ENCODE measurements at places on chromosomes 2 and 18.

DNA sequence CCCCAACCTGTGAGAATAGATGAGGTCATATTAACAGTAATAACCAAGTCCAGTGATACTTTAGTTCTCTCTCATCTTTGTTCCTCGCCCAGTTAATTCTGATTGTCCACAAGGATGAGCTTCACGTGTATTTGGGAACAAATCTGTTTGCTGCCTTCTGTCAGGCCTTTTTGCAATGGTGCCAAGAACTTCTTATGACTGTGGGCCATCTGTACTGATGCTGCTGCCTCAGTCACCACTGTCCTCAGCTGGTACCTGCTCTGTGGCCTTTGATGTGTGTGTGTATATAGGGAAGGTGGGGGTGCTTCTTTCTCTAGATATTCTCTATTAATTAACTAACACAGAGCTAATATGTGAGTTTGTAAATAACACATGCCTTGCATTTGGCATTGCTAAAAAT, 392.9 kb downstream of the TGIF1 start:
- DNase-seq, result no peak

DNA sequence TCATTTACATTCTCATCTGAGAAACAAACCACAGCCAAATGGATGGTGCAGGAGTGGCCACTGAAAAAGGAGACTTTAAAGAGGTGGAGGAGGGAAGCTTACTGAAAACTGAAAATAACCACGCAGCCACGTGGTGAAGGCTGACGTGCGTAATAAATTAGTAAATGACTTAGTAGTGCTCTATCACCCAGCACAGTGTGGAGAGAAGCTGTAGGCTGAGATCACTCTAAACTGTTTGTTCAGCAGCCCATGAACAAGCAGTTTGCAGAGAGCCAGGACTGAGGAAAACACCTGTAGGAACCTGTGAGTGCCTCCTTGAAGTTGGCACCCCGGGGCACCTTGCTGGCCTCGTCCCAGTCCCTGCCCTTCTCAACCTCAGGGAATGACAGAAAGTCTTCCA, 193.0 kb downstream of the TXNL1 start:
- DNase-seq, result no peak

DNA sequence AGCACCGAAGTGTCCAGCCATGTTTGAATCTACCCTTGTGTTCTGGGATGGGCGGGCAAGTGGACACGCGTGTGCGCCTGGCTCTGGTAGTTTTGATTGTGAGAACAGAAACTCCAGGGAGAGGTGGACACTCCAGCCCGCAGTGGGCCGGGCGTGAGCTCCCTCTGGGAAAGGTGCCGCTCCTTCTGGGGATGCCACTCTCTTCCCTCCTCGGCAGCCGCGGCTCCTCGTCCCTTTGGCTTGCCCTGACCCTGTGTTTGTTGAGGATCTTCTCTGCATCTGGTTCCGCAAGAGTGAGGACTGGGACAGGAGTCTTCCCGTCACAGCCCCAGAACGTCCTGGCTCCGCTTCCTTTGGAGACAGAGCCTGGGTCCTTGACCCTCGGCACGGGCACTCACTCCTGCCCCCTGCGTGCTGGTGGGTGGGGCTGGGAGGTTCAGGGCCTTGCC, 1.3 kb downstream of the CTDP1 start:
- no peak for DNase-seq

DNA sequence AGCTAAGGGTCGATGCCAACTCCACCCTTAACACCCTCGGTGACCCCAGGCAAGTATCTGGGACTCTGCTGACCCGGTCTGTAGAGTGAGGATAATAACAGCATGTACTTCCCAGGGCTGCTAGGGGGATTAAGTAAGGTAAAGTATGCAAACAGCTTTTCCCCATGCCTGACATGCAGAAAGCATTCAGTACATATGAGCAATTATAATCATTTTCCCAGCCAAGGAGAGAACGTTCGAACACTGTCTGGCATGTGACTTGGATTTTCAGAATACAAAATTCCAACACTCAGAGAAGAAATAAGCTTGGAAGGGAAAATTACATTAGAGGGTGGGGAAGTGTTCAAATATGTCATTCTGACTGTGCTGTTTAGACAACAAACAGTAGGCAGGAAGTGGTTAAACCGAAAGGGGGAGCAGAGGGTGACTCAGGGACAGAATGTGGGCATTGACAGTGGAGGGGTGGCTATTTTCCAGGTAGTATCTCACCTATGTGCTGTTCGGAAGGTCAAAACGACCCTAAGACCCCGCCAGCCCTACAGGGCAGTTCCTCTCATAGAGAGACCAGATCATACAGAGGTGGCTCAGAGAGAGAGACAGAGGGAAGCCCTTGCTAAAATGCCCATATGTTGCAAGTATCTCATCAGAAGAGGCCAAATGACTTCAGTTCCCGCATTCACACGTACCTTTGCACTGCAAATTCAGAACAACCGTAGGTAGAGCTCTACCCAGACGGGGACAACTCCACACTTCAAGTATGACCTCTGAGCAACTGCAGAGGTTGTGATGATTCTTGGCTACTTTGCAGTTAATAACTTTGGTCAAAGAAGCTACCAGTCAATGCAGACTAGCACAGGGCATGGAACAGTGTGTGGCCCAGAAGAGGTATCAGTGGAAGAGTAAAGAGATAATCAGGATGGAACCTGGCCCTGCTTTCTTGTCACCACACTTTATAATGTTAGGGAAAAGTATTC, 14.8 kb downstream of the ASPRV1 start:
- DNase-seq, result no peak

DNA sequence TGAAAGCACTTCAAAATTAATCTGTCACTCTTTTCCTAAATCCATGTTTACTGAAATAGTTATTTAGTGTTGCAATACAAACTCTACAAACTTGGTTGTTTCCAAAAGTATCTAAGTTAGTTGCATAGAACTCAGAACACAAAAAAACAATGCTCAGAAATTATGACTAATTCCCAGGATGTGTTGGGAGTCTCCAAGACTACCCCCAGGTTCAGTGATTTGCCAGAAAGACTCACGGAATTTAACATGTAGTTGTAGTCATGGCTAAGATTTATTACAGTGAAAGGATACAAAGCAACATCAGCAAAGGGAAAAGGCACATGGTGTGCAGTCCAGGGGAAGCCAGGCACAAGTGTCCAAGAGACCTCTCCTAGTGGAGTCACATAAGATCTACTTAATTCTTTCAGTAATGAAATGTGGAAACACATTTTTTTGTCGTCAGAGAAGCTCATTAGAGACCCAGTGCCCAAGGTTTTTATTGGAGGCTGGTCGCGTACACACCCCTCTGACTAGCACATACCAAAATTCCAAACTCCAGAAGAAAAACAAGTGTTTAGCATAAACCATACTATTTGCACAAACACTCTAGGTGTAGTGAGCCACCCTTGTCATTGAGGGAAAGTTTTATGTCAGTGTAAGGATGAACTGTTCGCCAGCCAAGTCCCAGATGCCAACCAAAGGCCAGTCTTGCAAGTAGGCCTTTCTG, 43.3 kb upstream of the CYP20A1 start:
- DNase-seq, result no peak

GRCh38 chr2:109254174-109254904, 125.3 kb downstream of the SH3RF3 start:
- no peak for DNase-seq

GRCh38 chr2:236363711-236364277, 99.6 kb upstream of the ASB18 start:
- DNase-seq, result no peak

GRCh38 chr2:46010223-46010924, 286.8 kb upstream of the EPAS1 start:
- no peak for DNase-seq

DNA sequence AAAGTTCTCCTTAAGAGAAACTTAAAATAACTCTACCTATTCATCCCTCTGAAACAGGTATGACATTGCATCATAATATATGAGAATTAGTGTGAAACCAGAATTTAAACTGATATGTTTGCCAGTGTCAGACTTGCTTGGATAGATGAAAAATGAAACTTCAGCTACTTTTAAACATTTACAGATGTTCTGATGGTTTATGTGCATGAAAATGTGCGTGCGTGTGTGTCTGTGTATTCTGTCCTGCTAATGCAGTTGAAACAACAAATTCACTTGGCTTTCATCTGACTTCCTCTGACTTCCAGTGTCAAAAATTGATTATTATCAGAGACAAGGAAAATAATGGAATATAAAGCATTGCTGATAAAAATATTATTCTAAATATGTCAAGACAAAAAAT, 719.4 kb downstream of the LRP1B start:
- DNase-seq, result no peak

All from ovary (tissue), 10 donors.